ENCODE measurements at places on chromosomes 6 and 20.

- DNase-seq, result no peak
Observed at GRCh38 chr6:92945799-92946198, 473.6 kb downstream of the EPHA7 start.

GRCh38 chr20:22562620-22563019, 21.8 kb downstream of the FOXA2 start:
- DNase-seq, result no peak

GRCh38 chr6:117345292-117345610, 79.9 kb downstream of the VGLL2 start:
- no peak for DNase-seq

- no peak for DNase-seq
Observed at GRCh38 chr6:9139746-9140145, 704.4 kb upstream of the SLC35B3 start.

DNA sequence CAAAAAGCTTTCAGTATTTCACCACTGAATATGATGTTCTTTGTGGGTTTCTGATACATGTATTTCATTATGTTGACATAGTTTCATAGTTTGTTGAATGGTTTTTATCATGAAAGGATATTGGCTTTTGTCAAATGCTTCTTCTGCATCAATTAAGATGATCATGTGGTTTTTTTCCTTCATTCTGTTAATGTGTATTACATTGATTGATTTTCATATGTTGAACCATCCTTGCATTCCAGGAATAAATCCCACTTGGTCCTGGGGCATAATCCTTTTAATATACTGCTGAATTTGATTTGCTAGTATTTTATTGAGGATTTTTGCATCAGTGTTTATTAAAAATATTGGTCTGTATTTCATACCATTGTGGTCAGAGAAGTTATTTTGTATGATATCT, 70.9 kb upstream of the BHLHE23 start:
- no peak for DNase-seq

GRCh38 chr6:135586388-135586787, 88.8 kb upstream of the AHI1 start:
- DNase-seq, result no peak

GRCh38 chr6:13368079-13368730, 39.9 kb upstream of the TBC1D7 start:
- no peak for DNase-seq

DNA sequence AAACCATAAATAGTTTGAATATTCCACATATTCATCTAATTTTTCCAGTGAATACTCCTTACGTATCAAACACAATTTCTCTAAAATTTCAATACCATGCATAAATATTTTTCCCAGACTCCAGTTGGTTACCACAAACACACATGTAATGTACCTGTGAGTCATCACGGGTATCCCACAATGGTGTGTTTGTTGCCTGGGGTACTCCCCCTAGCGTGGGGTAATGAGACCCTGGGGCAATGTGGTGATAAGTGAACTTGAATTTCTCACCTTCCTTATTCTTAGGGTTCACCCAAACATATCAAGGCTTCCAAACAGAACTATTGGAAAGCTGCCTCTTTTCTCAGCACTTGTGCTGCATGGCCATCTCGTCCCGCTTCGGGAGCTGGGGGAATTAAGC, 51.0 kb downstream of the STX7 start:
- no peak for DNase-seq

DNA sequence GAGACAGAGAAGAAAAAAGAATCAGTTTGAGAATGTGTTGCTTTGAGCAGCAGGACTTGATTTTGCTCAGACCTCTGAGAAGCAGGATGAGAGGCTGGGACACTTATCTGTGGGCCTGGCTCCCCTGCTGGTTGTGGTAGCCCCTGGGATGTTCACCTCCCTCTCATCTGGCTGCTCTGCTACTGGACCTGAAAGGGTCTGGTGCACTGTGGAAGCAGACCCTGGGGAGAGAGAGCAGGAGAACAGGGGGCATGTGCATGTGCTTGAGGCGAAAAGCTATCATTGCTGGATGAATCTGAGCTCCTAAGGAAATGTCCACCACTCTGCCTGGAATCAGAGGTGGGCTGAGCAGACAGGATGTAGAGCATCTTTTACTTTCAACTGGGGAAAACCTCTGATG, 161.1 kb downstream of the SCP2D1 start:
- no peak for DNase-seq

DNA sequence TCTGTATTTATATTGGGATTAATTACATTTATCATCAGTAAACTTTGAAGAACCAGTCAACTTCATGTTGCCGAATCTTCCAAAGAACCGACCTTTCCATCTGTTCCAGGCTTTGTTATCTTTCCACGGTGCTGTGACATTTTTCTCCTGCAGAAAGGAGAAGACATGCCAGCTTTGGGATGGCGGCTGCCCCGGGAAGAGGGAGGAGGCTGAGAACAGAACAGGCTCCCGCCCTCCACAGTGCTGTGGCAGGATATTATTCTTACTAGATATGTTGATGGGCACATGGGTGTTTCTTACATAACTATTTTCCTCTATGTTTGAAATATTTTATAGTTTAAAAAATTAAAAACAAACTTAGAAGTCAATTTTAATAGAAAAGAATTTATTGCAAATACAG, 44.9 kb downstream of the GINS1 start:
- no peak for DNase-seq

DNA sequence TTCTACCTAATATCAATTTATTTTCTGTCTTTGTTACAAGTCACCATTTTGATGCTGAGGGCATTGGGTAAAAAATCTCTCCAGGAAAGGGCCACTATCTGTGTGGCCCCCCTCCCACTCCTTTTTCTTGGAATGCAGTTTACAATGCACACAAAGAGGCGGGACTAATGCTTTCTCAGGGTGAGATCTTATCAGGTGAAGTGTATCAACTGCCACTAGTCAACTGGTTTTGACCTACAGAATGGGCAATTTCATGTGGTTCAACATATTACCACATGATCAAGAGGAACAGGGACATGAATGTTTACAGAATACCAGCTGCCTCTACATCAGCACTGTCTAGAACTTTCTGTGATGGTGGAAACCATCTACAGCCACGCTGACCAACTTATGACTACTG, 3.7 kb downstream of the RRBP1 start:
- DNase-seq, result no peak

DNA sequence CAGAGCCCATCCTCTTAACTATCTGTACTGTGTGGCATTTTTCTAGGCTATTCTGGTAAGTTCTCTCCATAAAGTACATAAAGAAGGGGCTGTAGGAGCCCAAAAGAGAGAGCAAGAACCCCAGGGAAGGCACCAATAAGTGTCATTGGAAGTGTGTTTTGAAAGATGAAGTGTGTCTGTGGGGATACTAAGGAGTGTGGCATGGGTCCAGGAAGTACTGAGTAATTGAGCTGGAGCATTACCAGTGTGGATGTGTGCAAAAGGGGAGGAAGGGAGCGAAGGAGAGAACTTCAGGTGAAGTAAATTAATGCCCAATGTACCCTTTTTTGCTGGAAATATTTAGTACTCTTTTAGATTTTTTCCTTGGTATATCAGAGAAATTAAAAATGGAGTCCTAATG, 63.9 kb downstream of the KCNS1 start:
- no peak for DNase-seq

GRCh38 chr20:42190084-42190483, 571.9 kb upstream of the CHD6 start:
- no peak for DNase-seq

GRCh38 chr6:129368076-129368475, 341.9 kb downstream of the ARHGAP18 start:
- DNase-seq, result no peak

GRCh38 chr6:160240691-160241084, 17.9 kb downstream of the SLC22A2 start:
- no peak for DNase-seq

- no peak for DNase-seq
Observed at GRCh38 chr20:35837577-35838195, 65.9 kb downstream of the PHF20 start.

GRCh38 chr6:162488444-162488843, 239.1 kb downstream of the PRKN start:
- no peak for DNase-seq

DNA sequence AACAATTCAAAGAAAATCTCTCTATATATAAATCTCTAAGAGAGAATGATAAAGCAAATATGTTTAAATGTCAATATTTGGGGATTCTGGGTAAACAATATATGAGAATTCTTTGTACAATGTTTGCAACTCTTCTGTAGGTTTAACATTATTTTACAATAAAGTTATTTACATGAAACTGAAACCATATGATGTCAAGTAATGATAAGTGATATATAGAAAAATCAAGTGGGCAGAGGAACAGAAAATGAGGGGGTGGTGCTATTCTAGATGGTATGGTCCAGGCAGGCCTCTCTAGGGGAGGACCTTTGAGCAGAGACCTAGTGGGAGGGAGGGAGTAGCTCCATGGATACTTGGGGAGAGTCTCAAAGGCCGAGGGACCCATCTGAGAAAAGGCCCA, 16.4 kb upstream of the SCRT2 start:
- DNase-seq, result no peak

DNA sequence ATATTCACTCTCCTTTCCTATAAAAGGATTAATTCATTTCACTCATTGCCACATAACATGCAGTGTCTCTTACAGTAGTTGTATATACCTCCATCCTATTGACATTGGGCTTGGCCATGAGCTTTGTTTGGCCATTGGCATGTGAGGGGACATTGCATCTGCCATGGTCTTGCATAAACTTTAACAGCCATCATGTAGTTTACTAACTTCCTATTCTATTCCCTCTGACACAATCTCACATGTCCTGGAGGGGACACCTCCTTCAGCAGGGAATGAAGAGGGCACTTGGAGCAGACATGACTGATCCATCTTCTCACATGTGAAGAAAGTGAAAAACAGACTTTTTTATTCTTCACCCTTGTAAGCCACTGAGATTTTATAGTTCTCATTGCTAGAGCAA, 115.5 kb upstream of the MARCKS start:
- DNase-seq, result no peak

DNA sequence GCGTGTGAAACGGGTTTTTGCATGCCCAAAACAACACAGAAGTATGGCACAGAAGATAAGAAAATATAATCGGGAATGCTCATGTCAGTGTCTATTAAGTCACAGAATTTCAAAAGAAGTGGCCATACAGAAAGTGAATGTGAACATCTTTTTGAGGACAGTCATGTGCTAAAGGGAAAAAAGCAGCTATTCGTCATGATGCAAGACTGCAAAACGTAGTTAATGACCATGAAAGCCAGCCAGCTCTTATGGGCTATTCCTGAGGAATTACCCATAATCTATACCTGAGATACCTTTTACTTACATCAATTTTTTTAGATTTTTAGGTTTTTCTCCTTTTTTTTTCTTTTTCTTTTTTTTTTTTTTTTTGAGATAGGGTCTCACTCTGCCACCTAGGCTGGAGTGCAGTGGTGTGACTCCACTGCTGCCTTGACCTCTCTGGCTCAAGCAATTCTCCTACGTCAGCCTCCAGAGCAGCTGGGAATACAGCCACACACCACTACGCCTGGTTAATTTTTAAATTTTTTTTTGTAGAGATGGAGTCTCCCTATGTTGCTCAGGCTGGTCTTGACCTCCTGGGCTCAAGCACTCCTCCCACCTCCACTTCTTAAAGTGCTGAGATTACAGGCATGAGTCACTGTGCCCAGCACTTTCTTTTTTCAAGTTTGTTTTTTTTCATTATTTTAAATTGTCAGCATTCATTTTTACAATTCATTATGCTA, 18.1 kb upstream of the ZBP1 start:
- peak; percentile 2 for DNase-seq

DNA sequence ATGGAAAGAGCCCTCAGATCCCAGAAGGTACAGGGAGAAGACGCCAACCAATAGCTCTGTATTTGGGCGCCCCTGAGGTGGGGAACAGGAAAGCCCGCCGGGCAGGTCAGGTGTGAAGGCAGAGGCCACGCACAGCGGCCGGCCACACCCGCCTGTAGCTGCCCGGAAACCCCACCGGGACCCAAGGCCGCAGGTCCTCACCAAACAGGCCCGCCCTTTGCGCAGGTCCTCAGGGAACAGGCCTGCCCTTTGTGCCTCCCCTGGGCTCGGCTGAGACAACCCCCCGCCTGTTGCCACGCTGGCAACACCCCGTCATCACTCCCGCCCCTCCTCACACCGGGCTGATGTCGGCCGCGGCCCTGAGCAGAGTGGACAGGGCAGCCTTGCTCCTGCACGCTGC, 44.9 kb upstream of the CHRNA4 start:
- DNase-seq, result no peak

DNA sequence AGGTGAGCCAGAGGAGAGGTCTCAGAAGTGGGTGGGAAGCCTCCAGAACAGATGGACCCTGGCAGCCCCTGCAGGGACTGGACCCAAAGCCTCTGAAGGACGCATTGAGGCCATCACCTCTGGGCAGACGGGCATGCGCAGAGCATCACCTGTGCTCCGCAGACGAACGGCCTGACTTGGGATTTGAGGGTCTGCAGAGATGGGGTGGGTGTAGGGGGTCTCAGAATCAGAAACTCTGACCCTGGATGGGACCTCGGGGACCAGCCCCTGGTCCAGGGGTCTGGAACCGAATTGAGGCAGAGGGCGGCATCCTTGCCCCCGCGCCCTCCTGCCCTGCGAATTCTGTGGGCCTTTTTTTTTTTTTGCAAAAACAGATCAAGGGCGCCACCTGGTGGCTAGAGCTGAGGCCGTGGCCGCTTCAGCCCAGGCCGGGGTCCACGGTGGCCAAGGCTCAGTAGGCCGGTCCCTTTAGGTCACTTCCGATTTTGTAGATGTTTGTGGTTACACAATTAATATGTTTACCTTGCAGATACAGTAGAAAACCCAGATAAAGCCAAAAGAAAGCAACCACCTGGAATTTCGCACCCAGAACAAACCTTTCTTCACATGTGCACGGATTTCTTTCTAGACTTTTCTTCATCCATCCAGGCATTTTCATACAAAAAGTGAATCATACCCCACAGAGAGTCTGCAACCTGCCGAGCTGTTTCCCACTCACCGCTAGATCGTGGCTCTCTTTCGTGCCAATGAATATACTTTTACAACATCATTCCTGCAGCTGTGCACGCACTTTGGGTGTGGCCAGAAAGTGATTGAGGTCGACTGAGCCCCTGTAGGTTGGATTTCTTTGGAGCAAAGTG, 25.9 kb downstream of the ZBP1 start:
- peak; percentile 61 for DNase-seq

DNA sequence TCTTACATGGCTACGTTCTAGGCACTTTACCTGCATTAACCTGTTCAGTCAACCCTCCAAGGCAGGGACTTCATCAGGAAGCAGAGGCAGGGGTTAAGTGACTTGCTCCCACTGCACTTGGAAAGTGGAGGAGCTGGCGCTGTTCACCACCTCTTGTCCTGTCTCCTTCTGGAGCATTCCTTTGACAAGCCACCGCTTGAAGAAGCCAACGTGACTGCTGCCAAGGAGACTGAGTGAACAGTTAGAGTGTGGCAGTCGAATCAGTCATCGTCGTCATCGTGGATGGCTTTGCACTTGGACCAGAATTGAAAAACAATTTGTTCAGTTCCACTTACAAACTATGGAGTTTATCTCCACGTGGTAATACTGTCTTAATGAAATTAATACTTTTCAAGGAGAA, 60.9 kb downstream of the TULP4 start:
- no peak for DNase-seq

- DNase-seq, result no peak
Observed at GRCh38 chr6:156695742-156696141, 81.4 kb upstream of the ARID1B start.

- peak; percentile 77 for DNase-seq
Observed at GRCh38 chr20:2469991-2470422, 582 bp downstream of the SNRPB start.

- DNase-seq, result no peak
Observed at GRCh38 chr20:21063276-21063675, 42.9 kb downstream of the LINC00237 start.
